Foreskin melanocyte (primary cell): ENCODE measurements at places on chromosomes 6 and 20.

GRCh38 chr6:42239333-42239732 lies 21.7 kb upstream of the MRPS10 start:
- no peak for DNase-seq

DNA sequence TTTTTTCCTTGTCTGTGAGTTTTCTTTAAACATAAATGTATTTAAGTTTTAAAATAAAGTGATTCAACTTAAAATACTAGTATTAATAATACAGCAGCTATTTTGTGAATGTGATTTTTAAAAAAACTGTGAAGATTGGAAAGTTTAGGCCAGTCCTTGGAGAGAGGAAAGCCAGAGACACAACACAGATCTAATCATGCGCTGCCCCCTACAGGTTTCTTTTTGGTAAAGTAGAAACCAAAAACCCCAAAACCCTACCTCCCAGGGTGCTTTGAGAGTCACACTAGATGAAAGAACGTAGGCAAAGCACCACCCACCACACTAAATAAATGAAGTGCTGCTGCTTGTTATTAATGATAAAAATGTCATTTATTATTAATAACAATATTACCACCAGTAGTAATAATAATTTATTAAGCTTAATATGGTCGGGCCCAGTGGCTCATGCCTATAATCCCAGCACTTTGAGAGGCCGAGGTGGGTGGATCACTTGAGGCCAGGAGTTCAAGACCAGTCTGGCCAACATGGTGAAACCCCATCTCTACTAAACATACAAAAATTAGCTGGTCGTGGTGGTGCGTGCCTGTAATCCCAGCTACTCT lies 33.7 kb downstream of the SLC9A8 start:
- DNase-seq = peak; percentile 50

GRCh38 chr20:10129749-10130148 lies 88.9 kb upstream of the SNAP25 start:
- no peak for DNase-seq

DNA sequence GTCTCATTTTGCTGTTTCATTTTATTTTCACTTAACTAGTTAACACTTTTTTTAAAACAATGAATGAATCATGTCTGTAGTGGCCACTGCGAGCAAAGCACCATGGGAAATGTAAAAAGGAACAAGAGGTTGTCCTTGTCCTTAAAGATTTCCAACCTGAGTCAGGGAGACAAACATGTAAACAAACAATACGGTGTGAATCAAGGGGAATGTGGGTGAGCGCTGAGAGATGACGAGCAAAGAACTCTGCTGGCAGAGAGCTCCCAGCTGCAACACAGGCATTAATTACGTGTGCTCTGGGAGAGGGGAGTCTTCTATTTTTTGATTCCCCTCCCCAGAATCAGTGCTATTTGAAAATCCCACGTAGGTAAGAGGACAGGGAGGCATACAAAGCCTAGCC lies 84.3 kb downstream of the ATXN1 start:
- no peak for DNase-seq

GRCh38 chr6:119280668-119281067 lies 68.9 kb downstream of the MAN1A1 start:
- DNase-seq = no peak

GRCh38 chr20:24804481-24805206 lies 144.4 kb upstream of the CST7 start:
- DNase-seq = no peak

DNA sequence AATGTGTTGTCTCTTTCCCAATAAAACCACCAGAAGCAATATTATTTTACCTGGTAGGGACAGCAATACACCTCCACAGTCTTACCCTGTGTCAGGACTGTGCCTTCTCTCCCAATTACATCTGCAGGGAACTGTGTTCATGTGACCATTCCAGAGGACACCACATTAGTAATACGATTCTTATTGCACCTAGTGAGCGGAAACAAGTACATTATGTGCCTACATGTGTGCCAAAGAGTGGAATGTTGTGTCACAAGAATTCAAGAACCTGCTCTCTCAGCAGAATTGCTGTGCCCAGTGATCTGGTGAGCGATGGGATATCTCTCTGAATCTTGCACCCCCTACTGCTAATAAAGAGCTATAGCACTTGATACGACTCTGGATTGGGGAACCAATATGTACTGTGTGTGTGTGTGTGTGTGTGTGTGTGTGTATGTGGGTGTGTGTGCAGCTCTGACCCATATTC lies 57.4 kb upstream of the FOXC1 start:
- peak; percentile 37 for DNase-seq

DNA sequence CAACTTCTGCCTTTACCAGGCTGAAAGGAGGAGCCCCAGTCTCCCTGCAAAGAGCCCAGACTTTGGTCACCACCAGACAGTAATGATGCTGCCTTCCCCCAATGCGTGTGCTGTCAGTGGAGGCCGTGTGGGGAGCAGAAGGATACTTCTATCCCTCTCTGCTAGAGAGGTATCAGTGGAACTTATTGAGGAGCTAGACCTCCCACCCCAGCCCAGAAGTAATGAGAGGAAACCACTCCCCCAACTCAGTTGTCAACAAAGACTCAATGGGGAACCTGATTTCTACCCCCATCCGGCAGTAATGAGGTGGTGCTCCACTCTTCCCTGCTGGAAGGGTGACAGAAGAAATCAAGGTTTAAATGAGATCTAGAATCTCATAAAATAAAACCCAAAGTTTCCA lies 4.4 kb upstream of the WFDC8 start:
- no peak for DNase-seq

GRCh38 chr6:151380848-151381205 lies 10.5 kb downstream of the ZBTB2 start:
- DNase-seq = no peak

DNA sequence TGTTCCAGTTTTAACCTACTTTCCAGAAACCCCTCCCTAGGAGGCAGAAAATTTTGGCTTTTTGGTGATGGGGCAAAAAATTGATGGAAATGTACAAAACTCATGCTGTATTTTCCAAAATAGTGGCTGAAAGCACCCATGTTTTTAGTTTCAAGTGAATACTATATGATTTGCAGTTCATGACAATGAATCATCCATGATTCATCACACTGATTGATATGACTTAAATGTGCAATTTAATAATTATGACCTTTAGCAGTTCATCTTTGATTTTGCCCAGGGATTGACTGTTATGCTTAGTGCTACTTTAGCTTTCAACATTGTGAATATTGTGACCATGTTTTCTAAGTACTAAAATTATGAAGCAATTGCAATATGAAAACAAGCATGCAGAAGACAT lies 478.7 kb downstream of the HTR1B start:
- no peak for DNase-seq

DNA sequence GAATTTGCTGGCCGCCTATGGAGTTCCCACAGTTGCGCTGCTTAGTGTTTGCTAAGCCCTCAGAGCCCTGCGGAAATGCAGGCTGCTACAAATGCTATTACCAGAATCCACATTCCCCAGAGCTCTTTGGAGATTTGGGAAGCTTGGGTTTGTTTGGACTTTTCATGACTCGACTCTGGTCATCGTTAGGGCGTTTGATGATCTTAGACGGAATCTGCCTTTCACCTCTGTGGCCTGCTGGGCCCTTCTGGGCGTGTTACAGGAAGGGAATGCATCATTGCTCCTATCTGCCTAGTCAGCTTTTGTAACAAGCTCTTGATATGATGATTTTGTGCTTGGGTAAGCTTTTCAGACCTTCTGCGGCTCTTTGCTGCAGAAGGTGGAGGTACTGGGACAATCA lies 50.8 kb downstream of the EYA2 start:
- no peak for DNase-seq

DNA sequence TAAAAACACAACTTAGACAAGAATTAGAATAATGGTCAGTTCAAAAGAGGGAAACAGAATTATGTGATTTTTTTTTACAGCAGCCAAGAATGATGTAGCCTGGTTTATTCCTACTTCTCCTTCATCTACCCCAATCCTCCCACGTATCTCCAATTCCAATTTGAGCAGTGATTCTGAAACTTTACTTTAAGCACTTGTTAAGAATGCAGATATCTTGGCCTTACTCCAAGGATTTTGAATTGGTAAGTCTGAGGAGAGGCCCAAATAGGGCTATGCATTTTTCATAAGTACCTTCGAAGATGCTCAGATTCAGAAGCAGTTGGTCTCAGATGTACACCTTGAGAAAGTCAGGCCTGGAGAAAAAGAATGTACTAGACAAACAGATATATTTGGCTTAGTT lies 233.4 kb upstream of the FLRT3 start:
- DNase-seq = no peak

- DNase-seq = no peak
Observed at GRCh38 chr20:56752274-56752673, 123.2 kb downstream of the TFAP2C start.

- no peak for DNase-seq
Observed at GRCh38 chr6:67221226-67221625, 1413.9 kb upstream of the ADGRB3 start.

- no peak for DNase-seq
Observed at GRCh38 chr6:84771756-84772356, 7.5 kb upstream of the TBX18 start.

DNA sequence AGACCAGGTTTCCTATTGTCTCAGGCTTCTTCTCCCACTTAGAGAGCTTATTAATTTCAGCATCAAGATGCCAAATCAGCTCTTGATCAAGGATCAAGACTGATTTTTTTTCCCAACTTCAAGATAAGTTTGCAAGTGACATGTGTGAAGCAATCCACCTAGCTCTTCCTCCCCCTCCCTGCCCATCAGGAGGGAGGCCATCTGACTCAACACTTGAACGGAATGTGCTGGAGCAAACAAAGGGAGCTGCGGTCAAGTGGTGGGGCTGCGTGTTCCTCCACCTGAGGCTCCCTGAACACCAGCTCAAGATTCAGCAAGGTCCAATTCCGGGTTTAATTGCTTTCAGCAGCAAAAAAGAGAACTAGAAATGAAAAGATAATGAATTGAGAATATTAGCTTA lies 38.7 kb downstream of the TTI1 start:
- no peak for DNase-seq

DNA sequence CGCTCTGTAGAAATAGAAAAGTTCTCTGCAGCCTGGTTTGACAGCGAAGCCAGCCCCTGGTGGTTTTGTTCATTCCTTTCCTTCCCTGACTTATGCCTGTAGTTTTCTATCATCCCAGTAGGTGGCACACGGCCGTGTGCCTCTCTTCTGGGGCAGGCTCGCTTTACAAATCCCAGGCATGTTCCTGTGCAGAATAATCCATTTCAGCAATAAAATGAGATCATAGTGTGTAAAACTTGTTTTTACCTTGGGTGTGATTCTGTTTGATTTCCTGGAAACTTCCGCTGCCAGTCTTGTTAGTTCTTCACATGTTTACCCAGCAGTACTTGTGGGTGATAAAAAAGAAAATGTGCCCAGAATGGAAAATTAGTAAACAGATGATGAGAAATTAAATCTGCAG lies 7.4 kb upstream of the INSM1 start:
- peak; percentile 57 for DNase-seq

- DNase-seq = no peak
Observed at GRCh38 chr6:75481936-75482593, 11.5 kb downstream of the FILIP1 start.

DNA sequence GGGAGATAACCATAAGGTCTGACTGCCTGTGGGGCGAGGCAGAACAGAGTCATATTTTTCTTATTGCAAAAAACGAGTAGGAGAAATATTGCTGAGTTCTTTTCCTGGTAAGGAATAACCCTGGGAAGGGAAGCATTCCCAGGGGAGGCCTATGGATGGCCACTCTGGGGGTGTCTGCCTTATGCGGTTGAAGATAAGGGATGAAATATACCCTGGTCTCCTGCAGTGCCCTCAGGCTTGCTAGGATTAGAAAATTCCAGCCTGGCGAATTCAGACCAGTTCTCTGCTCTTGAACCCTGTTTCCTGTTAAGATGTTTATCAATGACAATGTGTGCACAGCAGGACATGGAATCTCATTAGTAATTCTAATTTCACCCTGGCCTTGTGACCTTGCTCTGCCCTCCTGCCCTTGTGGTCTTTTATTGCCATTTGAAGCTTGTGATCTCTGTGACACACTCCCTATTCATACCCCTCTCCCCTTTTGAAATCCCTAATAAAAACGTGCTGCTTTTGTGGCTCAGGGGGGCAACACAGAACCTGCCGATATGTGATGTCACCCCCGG lies 491.1 kb upstream of the EYS start:
- DNase-seq = no peak

DNA sequence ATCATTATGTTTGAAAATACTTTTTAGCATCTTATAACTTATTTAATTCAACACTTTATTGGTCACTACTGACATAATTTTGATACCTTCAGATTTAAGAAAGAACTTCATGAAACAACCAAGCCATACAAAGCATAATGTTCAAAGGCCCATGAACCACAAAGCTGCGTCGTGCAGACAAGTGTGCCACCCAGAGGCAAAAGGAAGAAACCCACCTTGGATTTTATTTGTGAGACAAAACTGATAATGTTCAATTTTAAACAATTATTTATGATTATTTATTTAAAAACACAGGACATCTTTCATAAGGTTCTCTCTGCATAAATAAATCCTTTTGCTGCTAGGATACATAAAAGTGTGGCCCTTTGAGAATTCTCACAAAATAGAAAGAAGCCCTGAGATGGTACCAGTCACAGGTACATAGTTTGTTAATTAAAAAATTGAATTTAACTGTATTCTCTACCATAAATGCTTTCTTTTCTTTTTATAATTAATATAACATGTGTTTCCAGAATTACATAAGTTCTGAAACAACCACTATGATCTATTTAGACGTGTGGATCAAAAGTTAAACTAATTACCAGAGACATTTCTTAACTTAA lies 143.7 kb downstream of the RALGAPA2 start:
- DNase-seq = peak; percentile 29

DNA sequence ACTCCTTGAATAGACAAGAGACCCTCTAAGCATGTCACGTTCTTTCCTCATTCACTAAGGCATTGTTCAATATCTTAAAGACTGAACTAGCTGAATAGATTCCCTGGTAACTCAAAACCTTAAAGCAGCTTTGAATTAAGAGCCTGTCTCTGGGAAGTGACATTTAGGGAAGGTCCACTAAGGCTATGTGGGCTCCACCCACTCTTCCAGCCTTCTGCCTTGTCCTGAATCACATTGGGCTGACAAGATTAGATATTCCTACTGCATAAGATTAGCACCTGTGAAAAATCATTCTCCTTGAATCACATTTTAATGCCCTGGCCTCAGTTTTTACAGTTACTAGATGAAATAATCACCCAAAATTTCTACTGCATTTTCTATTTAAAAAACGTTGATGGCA lies 36.3 kb downstream of the CLIC5 start:
- no peak for DNase-seq

DNA sequence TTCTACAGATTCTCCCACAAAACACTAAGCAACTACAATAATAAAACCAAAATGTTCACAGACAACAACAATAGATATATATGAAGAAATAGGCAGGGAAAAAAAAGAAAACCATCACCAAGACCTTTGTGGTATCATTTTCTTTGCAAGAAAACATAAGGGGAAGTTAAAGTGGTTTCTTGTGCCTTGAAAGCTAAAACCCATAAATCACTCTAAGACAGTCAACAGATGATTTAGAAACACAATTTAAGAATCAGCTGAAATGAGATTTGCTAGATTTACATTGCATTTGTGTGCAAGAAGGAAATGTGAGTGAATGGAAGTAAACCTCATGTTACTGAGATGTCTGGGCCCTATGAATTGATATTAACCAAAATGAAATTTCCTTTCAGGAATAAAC lies 1265.4 kb upstream of the GJE1 start:
- no peak for DNase-seq

- DNase-seq = no peak
Observed at GRCh38 chr6:140311146-140311545, 936.7 kb upstream of the CITED2 start.
